Mesenchymal stem cell (in vitro differentiated cells and primary cell): ENCODE measurements at places on chromosomes 3 and 15.

DNA sequence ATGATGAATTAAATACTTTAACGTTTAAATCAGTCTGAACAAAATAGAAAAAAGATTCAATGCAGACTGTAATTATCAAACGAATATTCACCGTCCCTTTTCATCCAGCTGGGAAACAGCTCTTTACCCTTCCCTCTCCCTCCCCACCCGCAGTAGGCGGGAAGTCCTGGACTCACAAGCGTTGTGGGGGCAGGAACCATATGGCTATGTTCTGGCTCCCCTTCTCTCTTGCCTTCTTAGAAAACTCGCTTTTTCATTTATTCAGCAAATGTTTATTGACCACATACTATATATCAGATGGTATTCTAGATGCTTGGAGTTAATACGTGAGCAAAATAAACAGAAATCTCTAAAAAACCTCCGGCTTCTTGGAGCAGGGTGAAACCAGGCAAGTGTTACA lies 715 bp upstream of the SCAPER start:
- DNase-seq: no peak

DNA sequence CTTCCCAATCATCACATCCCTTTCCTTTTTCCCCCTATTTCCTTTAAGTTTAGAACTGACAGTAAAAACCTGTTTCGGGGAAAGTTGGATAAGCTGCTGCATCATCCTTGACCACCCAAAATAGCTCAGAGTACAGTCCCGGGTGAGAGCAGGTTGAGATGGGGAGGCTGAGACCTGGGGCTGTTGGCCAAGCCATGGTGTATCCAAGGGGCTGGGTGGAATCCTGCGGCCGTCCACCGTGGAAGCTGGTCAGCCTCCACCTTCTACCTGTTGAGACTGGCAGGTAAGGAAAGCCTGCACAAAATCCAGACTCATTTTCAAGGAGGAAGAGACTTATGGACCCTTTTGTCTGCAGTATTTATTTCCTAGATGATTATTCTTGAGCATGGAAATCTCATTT lies 128.2 kb upstream of the PLXNA1 start:
- DNase-seq: no peak

- no peak for DNase-seq
Observed at GRCh38 chr15:59950603-59951388, 53.3 kb upstream of the FOXB1 start.

GRCh38 chr3:46233194-46233593 lies 9.1 kb upstream of the CCR3 start:
- DNase-seq: no peak

- DNase-seq: no peak
Observed at GRCh38 chr3:128173200-128173599, 19.9 kb downstream of the EEFSEC start.

DNA sequence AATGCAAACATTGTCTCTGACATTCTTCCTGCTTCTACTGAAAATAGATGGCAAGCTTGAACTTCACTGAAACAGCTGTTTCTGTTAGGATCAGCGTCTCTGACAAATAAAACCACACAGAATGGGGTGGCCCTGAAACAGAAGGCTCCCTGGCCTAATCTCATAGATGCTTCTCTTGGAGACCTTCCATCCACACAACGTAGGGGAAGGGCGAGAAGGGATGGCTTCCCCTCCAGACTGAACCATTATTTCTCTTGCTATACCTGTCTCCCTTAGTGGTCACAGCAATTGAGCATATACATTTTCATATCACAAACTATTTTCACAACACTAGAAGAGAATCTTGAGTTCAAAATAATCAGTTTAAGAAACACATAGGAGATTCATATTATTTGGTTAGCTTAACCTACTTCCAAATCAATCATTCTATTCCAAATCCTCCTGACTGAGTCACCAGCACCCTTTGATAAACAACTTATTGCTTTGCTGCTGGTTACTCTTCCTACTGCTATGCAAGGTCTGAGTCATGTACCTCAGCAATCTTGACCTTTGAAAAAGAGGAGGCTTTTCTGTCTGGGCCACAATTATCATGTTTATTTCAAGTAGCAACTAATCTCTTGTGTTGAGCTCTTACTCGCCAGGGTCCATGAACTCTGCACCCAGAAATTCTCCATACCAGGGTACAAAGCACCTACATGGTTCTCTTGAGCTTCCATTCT lies 45.5 kb downstream of the CBLB start:
- DNase-seq: peak; percentile 97

DNA sequence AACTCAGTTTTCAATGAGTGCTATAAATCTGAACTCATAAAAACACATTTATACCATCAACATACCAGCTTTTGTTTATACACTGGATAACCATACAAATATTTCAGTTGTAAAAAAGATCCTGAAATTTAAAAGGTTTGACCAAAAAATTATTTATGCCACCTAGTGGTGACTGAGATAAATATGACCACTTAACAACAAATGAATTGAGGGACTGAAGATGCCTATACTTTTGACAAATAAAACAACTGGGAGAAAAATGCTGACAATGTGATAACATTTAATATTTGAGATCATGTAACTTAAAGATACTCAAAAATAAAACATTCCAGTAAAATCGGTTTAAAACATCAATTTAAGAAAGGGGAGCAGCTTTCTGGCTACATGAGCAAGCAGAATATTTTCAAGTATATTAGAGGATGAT lies 30.4 kb downstream of the ATG3 start:
- peak; percentile 46 for DNase-seq

DNA sequence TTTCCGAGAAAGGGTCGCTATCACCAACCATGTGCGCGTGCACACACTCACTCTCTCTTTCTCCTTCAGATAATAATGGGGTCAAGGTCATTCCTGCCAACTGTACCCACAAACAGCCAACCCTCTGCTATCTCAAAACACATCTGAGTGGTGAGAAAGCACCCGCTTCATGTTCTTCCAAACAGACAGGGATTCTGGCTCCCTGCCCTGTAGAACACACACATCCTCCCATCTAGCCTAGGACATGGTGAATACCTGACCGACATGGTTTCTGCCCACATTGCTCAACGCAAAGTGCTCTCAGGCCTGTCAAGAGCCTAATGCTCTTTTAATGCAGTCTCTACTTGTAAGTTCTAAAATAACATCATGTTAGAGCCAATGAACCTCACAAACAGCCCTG lies 302.2 kb downstream of the FOXP1 start:
- no peak for DNase-seq

GRCh38 chr3:72137865-72138861 lies 353.2 kb upstream of the PROK2 start:
- DNase-seq: no peak

DNA sequence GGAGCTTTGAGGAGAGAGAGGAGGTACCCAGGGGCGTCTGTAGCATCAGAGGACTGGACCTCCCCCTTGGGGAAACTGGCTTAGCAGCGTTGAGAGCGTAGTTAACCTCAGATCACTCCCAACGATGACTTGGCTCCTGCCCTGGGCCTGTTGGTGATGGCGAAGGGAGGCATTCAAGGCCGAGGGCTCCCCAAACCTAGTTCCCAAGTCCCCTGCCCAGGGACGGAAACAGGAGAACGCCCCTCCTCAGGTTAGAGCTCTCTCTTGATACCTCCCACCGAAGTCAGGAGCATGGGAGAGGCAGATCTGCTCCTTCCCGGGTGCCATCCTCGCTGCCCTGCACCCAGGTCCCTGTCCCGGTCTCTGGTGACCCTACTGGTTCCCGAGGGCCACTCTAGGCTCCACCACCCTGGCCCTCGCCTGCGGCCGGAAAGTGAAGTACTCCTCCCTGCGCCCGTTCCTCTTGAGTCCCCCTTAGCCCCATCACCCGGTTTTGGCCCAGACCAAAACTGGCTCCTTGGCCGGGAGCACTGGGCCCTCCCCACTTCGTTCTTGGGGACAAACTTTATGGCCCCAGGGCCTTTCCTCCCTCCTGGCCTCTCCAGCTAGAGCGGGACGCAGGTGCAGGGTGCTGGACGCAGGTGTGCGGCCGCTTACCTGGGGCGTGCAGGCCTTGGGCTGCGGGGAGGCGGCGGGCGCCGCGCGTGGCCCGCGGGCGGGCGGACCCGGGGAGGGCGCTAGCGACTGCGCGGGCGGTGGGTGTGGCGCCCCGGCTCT lies 2.6 kb upstream of the SKOR1 start:
- no peak for DNase-seq

DNA sequence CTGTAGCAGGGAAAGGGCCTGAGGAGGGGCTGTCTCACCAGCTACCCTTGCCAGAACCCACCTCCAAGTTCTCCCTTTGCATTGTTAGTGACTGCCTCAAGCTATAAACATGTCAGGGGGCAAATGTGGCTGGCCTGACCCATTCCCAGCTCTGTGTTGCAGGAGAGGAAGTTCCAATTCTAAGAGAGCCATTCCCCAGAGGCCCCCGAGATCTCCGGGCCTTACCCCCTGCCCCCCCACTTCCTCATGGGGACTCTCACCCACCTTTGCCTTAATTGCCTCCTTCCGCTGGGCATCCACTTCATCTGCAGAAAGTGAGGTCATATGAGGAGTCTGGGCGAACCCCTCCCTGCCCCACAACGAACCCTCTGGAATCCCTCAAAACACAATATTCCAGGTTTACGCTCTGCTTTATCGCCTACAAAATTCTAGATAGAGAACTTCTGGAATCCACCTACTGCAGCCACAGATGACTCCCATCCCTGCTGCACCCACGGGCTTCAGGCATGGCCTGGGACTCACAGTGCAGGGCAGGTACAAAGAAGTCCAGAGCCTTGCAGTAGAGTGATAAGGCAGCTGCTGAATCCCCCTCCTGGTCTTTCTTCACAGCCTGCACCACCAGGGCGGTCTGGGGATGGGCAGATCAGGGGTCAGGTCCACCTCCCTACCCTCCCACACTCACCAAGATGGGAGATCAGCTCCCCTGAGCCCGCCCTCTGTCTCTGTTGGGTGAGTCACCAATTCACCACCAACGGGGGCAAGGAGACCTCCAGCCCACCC lies 4.0 kb downstream of the ULK3 start:
- no peak for DNase-seq

DNA sequence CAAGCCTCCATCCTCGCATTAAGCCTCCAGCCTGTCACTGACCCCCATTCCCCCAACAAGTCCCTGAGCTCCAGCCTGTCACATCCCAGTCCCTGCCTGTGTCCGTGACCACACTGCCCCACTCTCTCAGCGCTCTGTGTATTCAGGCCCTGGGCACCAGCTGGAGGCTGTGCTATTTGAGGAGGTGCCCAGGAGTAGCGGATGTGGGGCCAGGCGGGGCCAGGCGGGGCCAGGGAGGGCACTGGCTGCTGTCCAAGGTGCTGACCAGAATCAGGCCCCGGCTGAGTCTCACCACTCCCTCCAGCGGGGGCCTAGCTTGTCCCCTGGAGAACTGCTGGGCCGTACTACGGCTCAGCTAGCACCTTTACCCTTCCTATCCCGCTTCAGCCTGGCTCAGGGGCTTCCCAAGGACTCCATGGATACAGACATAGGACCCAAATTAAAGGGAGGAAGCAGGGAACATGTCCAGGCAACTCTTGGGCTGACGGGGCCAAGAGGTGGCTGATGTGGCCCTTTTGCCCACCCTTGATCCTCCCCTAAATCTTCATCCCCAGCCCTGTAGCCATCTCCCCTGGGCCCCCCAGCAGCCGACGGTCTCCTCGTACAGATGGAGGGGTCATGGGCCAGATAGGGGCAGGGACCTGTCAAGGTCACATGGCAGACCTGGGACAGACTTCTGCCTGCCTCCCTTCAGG lies 1.1 kb downstream of the HHATL start:
- DNase-seq: peak; percentile 38

GRCh38 chr3:117523418-117523817 lies 813.8 kb downstream of the TUSC7 start:
- no peak for DNase-seq

GRCh38 chr3:100269001-100269400 lies 8.2 kb downstream of the TBC1D23 start:
- no peak for DNase-seq

DNA sequence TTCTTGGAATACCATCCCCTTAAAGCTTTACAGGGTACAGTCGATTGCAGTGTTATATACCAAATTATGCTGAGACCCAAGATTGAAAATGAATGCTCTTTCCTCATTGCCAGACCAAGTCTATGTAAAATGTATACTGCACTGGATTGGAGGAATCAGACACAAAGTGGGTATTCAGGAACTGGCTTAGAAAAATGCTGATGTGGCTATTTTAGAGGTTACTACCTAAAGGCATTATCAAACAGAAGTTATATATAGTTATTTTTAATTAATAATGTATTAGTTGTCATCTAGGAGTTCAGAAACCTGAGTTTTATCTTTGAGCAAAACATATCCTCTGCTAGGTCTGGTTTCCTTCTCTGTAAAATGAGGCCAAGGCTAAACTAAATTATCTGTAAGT lies 3.6 kb upstream of the SPG21 start:
- no peak for DNase-seq

- no peak for DNase-seq
Observed at GRCh38 chr3:133475245-133476010, 75.6 kb downstream of the BFSP2 start.

DNA sequence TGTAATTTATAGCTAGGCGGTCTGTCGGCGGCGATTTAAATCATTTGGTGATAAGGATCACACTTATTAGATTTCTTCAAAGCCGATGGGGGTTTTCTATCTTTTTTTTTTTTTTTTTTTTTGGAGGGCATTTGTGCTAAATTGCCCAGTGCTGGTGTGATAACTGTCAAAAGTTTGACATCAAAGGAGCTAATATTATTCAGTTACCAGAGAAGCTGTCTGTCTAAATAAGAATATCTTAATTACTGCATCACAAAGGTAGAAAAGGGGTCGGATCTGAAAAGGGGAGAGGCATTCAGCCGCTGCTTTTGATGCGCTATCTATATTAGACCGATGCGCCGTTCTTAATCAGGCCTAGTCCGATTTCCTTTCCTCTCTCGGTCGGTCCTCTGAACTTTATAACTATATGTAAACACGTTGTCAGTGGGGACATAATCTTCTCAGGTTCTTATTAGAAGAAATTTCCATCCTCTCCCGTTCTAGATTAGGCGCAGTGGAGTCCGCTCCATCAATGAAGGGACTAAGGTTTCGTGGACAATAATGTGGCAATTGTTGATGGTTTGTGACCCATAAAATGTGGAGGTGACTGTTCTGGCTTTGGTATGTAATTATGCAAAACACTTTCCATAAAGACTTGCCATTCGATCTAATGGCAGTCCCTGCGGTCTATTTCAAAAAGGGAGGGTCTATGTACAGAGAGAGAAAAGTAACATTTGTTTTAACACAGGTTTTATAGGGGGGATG lies 31.7 kb downstream of the NR2F2 start:
- peak; percentile 11 for DNase-seq

GRCh38 chr3:197031315-197032285 lies 2.0 kb upstream of the MELTF start:
- DNase-seq: peak; percentile 99

- no peak for DNase-seq
Observed at GRCh38 chr3:127108796-127109195, 84.1 kb upstream of the PRR23E start.

GRCh38 chr3:32340039-32340438 lies 51.6 kb upstream of the CMTM7 start:
- DNase-seq: peak; percentile 56

DNA sequence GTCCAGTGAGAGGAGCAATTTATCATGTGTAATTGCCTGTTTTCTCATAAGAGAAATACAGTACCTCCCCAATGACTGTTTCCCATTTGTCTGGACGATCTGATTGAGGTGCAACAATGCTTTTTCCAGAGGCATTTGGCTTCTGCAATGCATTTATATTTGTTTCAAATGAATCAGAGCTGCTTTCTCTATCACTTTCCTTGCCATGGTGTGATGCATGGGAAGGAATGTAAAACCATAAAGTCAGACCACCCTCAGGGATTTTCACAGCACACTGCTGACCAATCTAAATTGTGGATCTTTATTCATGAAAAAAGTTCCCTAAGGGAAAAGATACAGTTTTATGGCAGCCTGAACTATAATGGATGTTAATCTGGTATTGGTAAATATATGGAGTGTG lies 333.0 kb downstream of the ZNF385D start:
- DNase-seq: no peak
